ENCODE measurements at places on chromosomes 4 and X.

- DNase-seq, result no peak
These were observed 53.8 kb downstream of the SYNPO2 start for GRCh38 chr4:118942465-118942864.

DNA sequence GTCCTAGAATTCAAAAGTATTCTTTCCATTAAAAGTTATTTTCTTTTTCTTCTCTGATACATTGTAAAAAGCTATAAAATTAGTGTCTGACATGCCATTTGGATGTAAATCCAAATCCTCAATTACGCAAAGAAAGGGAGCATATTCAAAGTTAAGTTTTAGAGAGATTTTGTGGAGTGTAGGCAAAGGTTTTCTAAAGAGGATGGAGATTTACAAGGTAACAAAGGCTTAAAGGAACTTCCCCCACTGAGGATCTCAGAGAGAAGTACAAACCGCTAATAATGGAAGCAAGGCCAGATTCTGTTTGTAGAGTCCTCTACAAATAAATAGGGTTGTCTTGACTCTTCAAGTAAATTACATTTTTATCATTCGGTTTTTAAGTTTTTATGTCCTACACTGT, 91.0 kb upstream of the MAPK10 start:
- no peak for DNase-seq

- DNase-seq, result peak; percentile 90
These were observed 68.4 kb downstream of the MAOB start for GRCh38 chrX:43813898-43814297.

- no peak for DNase-seq
These were observed 22.7 kb upstream of the YTHDC1 start for GRCh38 chr4:68372588-68372987.

All from T-helper 2 cell (primary cell).